ENCODE measurements at places on chromosomes 7 and 10. TPM values are rescaled to one million over a fixed set of nuclear protein-coding genes. Genes with fewer than 3 reads are reported as not detected.

Gene MAD1L1
- total RNA-seq, result 24.9 TPM

Gene HELLS
- total RNA-seq, result 1.6 TPM

- no peak for DNase-seq
These were observed 34.2 kb upstream of the FAM221A start for GRCh38 chr7:23645822-23646221.

GRCh38 chr7:37229381-37229780 lies 219.3 kb downstream of the ELMO1 start:
- DNase-seq, result no peak

DNA sequence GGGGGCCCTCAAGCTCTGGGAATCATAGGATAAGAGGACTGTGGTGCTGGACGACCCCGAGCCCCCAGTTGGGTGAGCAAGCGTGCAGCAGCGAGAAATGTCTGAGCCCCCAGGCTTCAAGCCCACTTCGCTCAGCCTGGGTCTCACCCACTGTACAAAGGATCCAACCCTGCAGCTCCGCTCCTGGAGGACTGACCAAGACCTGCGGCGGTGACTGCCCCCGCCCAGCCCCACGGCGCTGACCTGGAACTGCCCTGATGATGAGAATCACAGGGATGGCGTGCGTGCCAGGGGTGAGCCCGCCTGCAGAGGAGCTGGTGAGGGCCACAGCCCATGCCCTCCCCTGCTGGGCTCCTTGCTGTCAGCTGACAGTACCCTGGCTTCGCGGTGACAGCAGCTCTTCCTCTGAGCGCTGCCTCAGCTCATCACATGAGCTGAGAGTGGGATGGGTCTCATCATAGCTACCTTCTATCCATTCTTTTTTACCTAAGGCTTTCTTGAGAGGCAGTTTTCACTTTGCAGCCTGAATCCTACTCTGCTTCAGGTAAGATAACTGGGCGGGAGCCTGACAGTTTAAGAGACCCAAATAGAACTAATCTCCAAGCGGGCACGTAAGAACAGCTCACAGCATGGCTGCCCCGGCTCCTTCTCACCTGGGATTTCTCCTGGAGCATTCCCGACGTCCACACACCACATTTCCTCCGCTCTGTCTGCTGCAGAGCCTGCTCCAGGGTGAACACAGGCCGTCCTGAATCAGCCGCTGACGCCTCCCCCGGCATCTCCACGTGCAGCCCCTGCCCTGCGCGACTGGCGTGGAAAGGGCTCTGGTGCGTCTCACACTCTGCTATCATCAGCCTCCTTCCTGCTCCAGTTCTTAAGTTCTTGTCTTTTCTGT lies 329.9 kb downstream of the PTPRN2 start:
- no peak for DNase-seq
